ENCODE measurements at places on chromosomes 6 and 20.

- DNase-seq: peak; percentile 81
Observed at GRCh38 chr6:17703256-17703694, 3.5 kb downstream of the NUP153 start.

- no peak for DNase-seq
Observed at GRCh38 chr6:134437376-134437775, 119.5 kb upstream of the SGK1 start.

DNA sequence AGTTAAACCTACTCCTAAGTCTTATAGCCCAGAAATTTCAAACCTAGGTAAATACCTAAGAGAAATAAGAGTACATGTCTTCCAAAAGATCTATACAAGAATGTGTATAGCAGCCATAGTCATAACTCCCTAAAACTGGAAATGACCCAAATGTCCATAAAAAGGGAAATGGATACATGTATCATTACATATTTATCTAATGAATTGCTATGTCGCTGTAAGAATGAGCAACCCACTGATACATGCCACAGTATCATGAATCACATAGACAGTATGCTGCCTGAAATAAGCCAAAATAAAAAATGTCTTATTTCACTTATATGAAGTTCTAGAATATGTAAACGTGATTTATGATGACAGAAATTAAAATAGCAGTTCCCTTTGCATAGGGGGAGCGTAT lies 679.5 kb downstream of the MAFB start:
- no peak for DNase-seq

DNA sequence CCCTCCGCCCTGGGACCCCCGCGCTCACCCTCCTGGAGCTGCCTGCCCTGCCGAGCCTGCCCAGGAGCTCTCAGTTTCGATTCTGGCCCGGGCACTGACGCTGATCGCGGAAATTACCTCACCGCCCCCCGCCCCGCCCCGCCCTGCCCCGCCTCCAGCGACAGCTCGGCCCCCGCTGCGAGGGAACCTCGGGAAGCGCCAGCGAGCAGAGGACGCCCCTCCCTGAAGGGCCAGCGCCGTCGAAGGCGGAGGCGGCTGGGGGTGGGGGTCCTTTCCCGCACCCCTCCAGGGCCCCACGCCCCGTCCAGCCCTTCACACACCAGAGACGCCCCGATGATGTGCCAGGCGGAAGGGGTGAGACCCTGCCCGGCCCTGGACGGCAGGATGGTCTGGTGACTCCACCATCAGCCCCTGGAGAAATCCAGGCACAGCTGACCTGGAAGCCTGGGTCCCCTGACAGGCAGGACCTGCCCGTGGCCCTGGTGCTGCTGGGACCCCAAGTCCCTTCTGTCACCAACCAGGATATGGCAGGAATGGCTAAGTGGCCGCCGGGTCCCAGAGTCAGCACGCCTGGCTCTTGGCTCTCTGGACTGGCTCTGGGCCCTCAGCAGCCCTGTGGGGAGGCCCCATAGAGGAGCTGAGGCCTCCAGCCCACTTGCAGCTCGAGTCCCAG lies at the start of gene HELZ2:
Gene HELZ2, minus strand, starts transcription at position 84 of the 673 bp plus-strand sequence. CDS start 1,854 bp downstream, outside the sequence.
- DNase-seq: peak; percentile 52

- DNase-seq: no peak
Observed at GRCh38 chr6:156713548-156713947, 63.6 kb upstream of the ARID1B start.

GRCh38 chr20:32559753-32560380 lies 25.3 kb downstream of the NOL4L start:
- no peak for DNase-seq

- DNase-seq: peak; percentile 98
Observed at GRCh38 chr6:134589512-134589911, 271.6 kb upstream of the SGK1 start.

DNA sequence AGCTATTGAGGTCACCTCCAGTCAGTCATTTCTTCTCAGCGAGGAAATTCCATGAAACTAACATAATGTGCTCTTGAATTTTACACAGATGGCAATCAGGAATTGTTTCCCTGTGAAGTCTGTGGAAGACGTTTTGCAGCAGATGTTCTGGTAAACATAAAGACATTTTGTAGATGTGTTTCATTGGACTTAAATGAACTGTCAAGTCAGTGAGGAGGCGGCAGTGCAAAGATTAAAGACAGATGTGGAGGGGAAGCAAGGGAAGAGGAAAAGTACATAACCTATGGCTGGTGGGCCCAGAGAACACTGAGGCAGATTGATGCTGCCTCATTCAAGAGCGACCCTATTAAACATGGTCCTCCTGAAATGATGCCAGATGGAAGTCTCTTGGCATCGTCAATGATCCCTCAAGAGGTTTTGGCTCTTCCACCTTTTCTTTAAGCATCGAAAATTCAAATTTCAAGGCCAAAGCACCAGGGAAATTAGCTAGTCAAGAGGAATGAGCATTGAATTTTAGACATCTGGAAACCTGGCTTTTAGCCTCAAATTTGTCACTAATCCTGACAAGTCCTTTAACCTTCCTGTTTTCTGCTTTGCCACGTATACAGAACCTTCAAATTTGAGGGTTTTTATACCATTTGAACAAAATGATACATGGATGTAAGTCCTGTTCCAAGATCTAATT lies 20.1 kb downstream of the ZC2HC1B start:
- DNase-seq: no peak

DNA sequence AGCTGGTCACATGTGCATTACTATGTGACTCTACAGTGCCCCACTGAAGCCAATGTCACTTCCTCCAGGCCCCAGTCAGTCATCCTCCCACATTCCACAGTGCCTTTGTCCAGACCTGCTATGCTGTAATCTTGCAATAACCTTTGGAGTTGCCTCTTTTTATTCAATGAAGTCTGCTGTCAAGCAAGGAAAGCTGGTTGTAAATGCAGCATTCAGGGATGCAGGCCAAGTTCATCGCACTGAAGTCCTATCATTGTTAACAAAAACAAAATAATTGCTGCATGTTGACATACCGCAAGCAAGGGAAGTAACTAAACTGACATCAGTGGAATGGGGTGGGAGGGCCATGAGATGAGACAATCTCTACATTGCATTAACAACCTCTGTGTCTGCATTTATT lies 131.2 kb upstream of the CDYL start:
- no peak for DNase-seq

GRCh38 chr6:138007014-138007472 lies 100.2 kb downstream of the PERP start:
- DNase-seq: no peak

DNA sequence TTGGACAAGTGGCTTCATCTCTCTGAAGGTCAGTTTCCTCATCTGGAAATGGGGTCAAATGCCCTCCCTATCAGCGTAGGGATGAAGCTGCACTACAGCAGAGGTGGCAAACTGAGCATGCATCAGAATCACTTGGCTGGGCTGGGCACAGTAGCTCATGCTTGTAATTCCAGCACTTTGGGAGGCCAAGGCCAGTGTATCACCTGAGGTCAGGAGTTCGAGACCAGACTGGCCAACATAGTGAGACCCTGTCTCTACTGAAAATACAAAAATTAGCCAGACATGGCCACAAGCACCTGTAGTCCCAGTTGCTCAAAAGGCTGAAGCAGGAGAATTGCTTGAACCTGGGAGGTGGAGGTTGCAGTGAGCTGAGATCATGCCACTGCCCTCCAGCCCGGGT lies 6.7 kb upstream of the MMP9 start:
- DNase-seq: no peak

- DNase-seq: peak; percentile 2
Observed at GRCh38 chr6:90940812-90941481, 354.1 kb upstream of the MAP3K7 start.

DNA sequence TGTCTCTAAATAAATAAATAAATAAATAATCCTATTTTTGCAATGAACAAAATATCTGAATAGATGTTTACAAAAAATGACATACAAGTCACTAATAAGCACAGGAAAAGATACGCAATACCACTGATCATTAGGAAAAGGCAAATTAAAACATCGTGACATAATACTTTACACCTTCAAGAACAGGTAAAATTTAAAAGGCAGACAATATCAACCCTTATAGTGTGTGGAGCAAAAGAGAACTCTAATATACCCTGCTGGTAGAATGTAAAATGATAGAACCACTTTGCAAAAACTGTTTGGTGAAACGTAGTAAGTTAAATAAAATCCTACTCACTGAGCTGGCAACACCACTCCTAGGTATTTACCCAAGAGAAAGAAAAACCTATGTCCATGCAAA lies 67.4 kb downstream of the ZMYND8 start:
- DNase-seq: no peak

- DNase-seq: no peak
Observed at GRCh38 chr6:142356201-142356883, 54.5 kb downstream of the ADGRG6 start.

GRCh38 chr6:122423734-122424133 lies 24.3 kb downstream of the HSF2 start:
- no peak for DNase-seq

DNA sequence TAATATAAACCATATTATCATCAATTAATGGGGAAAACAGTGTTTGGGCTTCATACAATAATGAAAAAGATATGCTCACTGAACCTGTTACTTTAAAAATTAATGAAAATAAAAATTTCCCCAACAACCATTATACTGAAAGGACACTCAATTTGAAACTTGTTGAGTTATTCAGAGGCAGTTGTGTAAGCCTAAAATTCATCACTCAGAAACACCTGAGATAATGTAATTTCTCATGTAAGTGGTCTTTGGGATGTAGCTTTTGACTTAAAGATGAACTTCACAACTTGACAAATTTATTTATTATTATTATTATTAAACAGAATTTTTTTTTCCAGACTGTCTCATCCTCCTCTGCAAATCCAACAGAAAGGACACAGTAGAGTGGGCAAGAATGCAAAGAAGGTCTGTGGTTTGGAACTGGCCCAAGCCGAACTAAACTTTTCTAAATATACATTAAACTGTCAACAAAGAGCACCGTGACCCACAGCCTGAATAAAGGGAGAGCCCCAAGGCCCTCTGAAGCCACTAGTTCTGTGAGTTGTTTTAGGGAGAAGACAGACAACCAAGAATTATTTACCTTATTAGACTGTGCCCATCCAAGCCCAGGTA lies 32.2 kb upstream of the HEY2 start:
- DNase-seq: no peak

DNA sequence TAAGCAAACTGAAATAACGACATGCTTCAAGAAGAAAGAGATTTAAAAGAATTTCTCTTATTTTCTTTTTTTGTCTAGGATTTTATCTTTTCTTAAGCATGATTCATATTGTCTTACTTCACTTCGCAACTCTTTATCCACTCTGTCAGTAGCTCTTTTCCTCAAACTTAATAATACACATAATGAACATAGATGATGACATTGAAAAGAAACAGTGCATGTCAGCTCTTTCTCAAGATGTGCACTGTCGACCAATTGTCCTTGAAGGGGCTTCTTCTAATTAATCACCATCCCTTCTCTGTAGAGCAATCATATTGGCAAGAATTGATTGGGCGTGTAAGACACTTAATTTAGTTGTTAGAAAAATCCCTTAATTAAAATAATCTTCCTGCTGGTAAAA lies 356.5 kb downstream of the EYS start:
- no peak for DNase-seq

GRCh38 chr20:8454137-8454712 lies 322.2 kb downstream of the PLCB1 start:
- DNase-seq: peak; percentile 83
